Skeletal muscle cell (primary cell): ENCODE measurements at places on chromosomes 5 and 9.

DNA sequence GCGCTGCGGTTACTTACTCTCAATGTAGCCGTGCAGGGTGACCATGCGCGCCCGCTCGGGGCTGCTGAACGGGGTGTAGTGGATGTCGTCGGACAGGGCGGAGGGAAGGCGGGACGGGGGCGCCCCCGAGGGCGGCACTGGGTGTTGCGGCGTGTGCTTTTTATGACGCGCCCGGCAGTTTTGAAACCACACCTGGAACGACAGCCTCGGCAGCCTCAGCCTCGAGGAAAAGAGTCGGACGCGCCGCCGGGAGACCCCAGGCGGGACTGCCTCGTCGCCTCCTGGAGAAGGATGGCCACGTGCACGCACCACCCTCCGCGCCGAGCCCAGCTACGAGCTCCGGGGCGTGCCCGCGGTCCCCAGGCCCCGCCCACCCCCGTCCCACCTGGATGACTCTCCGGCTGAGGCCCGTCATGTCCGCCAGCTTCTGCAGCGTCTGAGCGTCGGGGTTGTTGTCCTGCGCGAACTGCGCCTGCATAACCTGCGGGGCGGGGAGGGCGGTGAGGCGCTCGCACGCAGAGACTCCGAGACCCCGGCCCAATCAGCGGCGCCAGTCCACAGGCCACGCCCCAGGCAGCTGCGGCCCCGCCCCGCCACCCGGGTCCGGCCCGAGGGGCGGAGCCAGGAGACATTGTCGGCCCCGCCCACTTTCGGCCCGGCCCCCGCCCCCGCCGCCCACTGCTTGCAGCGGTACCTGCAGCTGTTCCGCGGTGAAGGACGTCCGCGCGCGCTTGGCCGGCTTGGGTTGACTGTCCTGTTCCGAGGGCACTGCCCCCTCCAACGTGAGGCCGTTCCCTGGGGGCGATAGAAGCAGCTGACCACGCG, 15.0 kb downstream of the LHX6 start:
- DNase-seq = no peak

- DNase-seq = no peak
Observed at GRCh38 chr5:168215646-168216045, 75.8 kb upstream of the WWC1 start.

DNA sequence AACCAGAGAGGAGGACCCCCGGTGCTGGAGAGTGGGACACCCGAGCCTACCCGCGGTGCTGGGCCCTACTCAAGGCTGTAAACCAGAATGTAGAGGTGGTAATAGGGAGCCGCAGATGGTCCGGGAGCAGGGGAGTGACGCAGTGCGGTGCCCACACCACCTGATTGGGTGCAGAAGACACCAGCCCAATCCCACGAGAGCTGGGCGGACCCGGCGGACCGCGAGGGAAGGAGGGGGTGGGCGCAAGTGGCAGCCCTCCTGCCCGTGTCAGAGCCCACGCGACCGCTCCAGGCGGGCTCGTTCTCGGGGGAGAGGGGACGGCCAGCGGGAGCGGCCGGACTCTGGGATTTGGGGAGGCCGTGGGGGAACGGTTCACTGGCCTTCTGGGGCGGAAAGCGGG, 71.2 kb downstream of the C9orf50 start:
- no peak for DNase-seq

DNA sequence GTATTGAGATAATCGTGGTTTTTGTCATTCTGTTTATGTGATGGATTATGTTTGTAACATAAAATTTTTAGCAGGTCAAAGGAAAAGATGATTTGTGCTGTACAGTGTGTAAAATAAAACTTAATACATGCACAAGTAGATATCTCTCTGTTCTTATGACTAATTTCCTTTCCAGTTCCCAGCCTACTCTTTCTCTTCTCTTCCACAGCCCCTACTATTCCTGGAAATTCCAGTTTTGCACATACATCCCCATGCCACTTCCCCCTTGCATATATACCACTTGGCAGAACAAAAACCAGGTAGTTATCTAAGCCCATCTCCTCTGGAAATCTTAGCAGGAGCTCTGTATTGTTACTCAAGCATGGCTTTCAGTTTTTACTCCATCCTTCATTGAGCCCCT, 20.2 kb downstream of the TEK start:
- no peak for DNase-seq

- DNase-seq = no peak
Observed at GRCh38 chr5:129977810-129978209, 73.5 kb downstream of the CHSY3 start.

GRCh38 chr5:143435210-143435657, 31.7 kb upstream of the NR3C1 start:
- DNase-seq = no peak

GRCh38 chr5:30880514-30880913, 313.0 kb upstream of the CDH6 start:
- DNase-seq = no peak

DNA sequence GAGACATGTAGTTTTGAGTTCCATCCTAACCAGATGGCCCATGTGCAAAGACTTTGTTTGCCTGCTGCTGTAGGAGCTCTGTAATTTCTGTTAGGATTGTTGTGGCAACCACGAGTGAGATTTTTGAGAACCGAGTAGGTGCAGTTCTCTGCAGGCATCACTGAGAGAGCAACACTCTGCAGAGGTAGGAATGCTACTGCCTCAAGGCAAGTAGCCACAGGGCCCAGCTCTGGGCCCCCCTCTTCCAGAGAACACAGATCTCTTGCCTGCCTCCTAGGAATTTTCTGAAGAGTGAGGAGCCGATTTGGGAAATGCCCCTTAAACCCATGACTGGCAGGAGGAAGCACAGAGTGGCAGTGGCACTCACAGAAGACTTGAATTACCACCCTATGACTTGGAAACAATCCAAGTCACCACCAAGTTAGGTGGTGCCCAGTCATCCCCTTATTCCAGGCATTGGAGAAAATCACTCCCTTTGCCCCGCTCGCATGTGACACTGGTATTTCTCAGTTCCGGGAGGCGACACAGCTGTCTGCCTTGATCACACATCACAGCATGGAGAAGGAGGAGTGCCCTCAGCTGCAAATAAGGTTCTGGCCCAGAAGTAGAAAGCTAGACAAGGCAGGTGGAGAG, 52.5 kb upstream of the SLC2A8 start:
- no peak for DNase-seq

DNA sequence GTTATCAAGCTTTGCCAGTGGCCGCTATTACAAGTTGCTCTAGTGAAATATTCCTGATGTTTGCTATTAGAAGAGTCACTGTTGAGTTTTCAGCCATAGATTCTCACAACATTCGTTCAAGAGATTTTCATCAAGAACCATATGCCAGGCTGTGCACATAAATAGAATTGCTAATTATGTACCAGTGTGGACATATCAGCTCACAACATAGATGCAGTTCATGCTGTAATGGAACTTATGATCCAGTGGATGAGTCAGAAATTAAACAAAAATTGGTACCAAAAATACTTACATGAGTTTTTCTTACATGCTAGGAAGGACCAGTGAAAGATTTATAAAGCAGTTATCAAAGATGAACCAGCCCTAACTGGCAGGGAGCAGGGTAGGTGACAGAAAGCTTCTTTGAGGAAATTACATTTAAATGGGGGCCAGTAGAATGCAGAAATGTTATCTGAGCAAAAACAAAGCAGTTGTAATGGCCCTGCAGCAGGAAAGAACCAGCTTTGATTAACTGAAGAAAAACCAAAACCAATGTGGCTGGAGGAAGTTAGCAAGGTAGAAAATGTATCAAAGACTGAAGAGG, 404.2 kb downstream of the DNAH5 start:
- DNase-seq = no peak

DNA sequence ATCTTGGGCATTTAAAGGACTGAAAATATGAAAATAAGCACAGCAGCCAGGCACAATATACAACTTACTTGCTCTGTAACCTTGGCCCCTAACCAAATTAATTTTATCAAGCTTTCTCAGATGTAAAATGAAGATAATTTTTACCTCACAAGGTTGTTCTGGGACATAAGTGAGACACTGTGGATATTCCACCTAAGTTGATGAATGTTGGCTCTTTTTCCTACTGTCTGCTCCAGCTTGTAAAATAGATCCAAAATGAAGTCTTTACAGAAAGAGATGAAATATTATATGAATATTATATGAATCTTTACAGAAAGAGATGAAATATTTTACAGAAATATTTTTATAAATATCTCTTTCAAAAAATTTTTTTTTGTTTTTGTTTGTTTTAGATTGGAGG, 270.1 kb downstream of the DNAH5 start:
- DNase-seq = no peak

DNA sequence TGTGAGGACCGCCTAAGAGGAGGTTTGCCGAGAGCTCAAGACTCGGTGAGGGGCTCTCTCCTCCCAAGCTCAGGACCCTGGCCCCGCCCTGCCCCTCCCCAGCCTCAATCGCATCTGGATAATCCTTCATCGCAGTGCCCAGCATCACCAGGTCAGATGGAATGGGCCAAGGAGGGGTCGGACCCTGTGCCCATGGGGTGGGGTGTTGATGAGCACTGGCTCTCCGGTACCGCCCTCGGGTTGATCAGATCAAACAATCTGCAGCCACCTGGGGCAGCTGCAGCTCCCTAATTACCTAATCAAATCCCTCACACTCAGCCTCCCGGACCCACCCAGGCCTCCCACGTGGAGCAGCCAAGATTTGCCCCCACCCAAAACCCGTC, 24.4 kb upstream of the TDRD7 start:
- no peak for DNase-seq

DNA sequence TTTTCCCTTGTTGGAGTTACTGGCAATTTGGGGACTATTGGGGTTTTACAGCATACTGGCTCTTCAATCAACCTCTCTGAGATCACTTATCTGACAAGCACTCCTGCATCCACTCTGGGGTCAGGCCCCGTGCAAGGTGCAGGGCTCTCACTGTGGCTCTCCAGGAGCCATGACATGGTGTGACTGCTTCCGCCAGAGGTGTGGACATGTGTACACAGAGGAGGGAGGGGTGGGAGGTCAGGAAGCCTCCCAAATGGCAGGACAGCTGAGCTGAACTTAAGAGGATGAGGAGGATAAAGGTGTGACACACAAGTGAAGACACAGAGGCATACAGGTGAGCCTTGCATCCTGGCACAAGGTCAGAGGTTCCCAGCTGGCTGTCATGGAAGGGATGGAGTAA, 24.3 kb downstream of the SHB start:
- DNase-seq = no peak

- no peak for DNase-seq
Observed at GRCh38 chr9:127783111-127784008, 2.5 kb upstream of the CDK9 start.

DNA sequence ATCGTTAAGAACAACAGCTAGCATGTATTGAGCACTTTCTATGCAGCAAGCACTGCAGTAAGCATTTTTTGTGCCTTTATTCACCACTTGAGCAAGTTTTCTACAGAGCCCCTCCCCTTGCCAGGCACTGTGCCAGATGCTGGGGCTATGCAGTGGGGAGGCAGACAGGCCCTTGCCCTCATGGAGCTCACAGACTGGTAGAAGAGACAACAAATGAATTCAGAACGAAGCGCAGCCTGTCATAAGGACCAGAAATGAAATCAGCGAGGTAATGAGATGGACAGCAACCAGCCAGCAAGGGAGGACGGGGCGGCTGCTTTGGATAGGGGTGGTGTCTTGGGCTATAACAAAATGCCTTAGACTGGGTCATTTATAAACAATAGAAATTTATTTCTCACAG, 68.8 kb downstream of the C9orf50 start:
- no peak for DNase-seq

GRCh38 chr5:57932761-57933160, 450.1 kb upstream of the ACTBL2 start:
- no peak for DNase-seq

DNA sequence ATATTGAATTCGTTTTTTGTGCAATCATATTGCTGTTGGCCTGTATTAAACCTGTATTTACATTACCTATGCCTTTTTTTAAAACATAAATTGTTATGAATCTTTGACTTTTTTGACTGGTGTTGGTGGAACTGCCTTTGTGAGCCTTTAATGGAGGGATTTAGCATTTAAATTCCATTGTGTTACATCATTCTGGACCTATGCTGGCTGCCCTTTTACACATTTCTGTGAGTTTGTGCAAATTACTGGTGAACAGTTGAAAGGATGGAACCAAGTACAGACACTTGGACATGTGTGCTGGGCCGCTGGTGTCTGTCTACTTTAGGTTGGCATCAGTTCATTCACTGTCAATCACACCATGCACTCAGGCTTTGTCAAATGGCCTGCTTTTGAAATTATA, 3.4 kb downstream of the SNX18 start:
- no peak for DNase-seq

DNA sequence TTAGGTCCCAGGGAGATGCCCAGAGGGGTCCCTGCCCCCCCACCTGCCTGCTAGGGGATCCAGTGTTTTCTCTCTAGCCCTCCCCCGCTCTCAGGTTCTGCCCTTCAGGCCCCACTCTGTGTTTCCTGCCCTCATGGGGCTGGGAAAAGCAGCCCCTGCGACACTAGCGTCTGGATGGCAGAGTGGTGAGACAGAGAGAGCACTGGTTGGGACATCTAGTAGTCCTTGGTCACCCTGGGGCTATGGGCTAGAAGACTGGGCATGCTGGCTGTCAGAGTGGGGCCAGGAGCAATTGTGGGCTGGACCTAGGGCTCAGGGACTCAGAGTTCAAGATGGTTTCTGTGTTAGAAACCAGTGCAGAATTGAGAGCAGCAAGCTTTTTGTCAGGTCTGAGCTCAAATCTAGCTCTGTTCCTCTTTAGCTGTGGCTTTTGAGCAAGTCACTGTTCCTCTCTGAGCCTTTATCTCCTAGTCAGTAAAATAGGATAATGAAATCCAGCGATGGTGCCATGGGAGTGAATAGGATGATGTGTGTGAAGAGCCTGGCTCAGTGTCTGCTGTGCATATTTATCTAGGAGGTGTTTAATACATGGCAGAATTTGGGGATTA, 39.0 kb downstream of the RGS3 start:
- no peak for DNase-seq

- DNase-seq = no peak
Observed at GRCh38 chr5:68345582-68345981, 130.0 kb downstream of the PIK3R1 start.

- no peak for DNase-seq
Observed at GRCh38 chr9:137174722-137175293, 3.0 kb upstream of the TMEM210 start.

DNA sequence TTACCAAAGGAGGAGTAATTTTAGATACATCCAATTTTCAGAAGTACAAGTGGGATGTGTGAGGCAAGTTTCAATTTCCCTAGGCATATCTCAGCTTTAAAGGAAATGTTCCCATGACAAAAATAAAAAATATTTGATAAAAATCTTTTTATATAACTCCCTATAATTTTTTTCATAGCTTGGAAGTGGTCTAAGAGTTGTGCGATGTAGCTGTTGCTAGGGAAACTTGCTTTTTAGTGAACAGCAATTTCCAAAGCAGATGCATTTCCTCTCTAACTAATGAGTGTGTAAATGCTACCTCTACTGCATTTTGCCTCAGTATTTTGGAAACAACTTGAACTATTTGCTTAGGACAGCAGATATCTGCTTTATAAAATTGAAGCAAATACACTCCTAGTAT, 39.6 kb downstream of the MACIR start:
- DNase-seq = no peak
